ENCODE measurements at places on chromosomes 13 and 19. TPM values are rescaled to one million over a fixed set of nuclear protein-coding genes. Genes with fewer than 3 reads are reported as not detected.

SPACA4 gene
- total RNA-seq, result not detected

DNA sequence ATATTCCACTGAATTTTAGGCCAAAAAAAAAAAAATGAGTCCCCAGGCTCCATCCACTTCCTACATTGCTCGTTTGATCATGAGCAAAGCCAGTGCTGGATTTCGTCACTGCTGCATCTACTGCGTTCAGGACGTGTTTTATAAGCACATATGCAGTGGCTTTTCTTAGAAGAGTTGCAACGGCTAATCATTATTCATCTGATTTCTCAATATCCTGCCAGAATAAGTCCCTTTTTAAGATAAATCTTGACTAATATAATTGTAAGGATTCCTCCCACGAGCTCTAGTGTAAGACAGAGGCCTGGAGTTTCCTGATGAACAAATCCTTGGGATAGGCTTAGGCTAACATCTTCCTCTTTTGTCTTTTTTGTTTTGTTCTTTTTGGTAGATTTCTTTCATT lies 19.5 kb downstream of the FAM124A start:
- H3K27ac ChIP-seq, result no peak overlapping the region
- peaks cover 30% of the 10 kb centered on the region for H3K27me3 ChIP-seq
- H3K36me3 ChIP-seq, result no peaks in the 10 kb centered on the region
- DNase-seq, result no peak
- no peak overlapping the region for H3K4me3 ChIP-seq

DNA sequence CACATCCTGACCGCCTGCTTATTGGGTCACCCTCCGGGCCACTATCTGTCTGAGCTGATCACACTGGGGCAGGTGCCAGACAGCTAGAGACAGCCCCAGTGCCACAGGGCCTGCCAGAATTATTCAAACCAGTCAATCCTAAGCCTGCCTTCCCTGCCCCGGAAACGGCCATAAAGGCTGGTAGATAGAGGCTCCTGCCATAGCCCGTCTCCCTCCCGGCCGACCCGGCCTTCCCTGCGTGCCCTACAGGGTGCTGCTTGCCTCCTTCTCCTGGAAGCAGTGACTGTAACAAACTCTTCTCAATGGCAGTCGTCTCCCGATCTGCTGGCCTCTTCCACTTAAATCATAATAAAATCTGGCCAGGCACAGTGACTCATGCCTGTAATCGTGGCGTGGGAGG lies 158.6 kb upstream of the SOX1 start:
- no peak for DNase-seq
- no peaks in the 10 kb centered on the region for H3K27me3 ChIP-seq
- H3K36me3 ChIP-seq, result no peaks in the 10 kb centered on the region

TEX101 gene
- not detected for total RNA-seq

DNA sequence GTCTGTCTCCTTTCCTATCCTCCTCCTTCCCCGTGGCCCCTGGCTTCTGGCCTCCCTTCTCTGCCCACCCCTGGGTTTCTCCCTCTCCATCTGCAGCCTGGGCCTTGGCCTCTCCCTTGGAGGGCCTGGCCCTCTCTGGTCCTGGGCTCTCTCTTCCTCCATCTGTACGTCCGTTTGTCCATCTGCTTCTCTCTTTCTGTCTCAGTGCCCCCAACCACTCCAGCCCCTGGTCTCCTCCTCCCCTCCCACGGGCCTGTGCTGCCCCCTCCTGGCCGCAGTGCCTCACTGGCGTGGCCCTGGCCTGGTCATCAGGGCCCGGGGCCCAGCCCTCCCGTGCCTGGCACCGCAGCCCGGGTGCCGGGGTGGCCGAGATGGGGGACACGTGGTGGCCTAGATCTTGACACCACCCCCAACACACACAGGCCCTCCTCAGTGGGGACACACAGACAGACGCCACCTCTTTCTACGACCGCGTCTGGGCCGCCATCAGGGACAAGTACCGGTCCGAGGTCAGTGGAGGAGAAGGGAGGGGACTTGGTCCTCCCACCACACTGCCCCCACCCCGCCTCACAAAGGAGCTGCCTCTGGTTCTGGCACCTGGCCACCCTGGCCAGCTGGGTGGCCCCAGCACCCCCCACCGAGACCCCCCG lies 11.3 kb downstream of the PRKCSH start:
- H3K27ac ChIP-seq, result no peak overlapping the region
- no peaks in the 10 kb centered on the region for H3K27me3 ChIP-seq
- H3K36me3 ChIP-seq, result peaks cover 23% of the 10 kb centered on the region

DNA sequence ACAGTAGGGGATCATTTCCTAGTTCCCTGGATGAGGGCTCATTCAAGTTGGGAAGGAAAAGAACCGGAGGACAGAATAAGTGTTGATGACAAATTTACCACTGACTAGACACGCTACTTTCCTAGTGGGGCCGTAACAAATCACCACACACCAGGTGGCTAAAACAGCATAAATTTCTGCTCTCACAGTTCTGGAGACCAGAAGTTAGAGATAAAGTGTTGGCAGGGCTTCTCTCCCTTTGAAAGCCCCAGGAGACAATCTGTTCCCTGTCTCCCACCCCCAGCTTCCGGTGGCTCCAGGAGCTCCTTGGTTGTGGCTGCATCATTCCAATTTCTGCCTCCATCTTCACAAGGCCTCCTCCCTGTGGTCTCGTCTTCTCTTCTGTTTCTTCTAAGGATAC lies 65.4 kb upstream of the ARGLU1 start:
- no peak for DNase-seq
- no peak overlapping the region for H3K27ac ChIP-seq
- no peaks in the 10 kb centered on the region for H3K36me3 ChIP-seq
- H3K4me1 ChIP-seq, result no peaks in the 10 kb centered on the region
- no peak overlapping the region for H3K4me3 ChIP-seq
